ENCODE measurements at places on chromosomes 2 and 18.

- DNase-seq: no peak
Observed at GRCh38 chr2:229340086-229340760, 69.1 kb upstream of the PID1 start.

GRCh38 chr2:7572450-7572849, 655.2 kb downstream of the RNF144A start:
- DNase-seq: no peak

DNA sequence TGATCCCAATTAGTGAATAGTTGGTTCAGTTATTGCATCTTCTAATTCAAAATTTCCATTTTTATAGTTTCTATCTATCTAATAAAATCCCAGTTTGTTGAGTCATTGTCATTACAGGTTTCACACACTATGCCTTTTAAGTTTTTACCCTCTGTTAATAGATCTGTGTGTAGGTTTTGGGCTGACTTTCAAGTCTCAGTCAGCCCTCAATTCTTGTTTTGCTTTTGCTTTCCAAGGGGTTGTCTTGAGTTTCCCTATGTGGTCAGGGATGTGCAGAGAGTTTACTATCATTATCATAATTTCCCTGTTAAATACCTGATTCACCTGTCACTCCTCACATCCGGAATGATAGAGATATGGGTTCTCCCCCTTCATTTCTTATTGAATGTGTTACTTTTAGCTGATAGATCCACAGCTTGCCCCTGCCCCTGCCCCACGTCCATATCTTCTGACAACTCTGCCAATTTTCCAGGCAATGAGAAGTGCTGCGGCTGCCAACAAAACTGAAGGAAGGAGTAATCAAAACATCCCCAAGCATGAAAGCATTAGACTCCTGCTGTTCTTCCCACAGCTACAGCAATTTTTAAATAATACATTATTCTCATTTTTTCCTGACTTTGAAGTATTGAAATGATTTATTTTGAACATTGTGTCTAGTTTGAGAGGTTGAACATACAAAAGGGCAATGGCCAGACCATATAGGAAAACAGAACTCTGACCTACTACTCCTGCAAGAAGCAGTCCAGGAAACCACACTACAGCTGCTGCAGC, 1064.8 kb downstream of the SUCLG1 start:
- no peak for DNase-seq

DNA sequence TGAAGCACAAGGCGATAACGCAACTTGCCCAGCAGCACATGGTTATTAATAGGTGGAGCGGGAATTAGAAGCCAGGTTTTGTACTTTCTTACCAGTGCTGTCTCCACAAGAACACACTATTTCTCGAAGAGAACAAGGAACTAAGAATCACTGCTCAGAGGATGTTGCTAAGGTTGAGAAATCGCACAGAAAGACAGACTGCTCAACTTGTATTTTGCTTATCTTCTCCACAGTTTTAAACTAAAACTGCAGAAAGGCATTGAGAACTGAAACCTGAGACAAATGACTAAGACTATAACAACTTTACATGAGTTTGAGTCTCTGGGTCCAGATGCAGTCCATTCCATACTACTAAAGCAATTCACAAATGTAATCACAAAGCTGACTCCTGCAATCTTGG, 6.2 kb downstream of the PRKD3 start:
- no peak for DNase-seq

DNA sequence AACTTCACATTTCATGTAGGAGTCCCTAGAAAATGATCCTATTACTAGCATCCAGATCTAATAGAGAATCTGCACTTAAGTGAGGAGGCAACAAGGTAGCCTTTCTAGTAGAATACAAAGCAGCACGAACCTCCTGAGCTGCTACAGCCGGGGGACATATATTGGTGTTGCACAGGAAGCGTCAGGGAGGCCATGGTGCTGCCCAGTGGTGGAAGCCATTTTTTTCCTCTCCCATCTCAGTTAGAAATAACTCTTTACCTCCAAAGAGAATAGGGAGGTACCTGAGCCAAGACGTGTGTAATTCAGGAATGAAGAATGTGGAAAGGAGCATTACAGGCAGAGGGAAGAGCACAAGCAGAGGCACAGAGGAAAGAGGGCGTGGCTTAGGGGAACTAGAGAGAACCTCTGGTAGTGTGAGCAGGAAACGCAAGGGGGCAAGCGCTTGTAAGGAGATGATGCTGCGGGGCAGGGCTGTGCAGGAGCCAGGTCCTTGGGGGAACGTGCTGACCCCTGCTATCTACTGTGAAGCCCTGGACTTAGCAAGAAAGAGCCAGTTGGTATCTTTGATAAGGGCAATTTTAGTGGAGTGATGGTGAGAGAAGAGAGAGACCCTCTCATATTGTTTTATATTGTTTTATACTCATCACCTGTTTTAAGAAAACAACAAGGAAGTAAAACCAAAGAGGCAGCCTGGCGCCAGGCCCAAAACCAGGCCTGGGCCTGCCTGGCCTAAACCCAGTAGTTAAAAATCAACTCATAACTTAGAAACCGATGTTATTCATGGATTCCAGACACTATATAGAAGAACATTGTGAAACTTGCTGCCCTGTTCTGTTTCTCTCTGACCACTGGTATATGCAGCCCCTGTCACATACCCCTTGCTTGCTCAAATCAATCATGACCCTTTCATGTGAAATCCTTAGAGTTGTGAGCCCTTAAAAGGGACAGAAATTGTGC, 50.0 kb upstream of the TTC39C start:
- DNase-seq: no peak

- peak; percentile 55 for DNase-seq
Observed at GRCh38 chr18:49447810-49448745, 12.4 kb downstream of the DYM start.

- DNase-seq: no peak
Observed at GRCh38 chr2:174688079-174688478, 76.2 kb downstream of the CHRNA1 start.

DNA sequence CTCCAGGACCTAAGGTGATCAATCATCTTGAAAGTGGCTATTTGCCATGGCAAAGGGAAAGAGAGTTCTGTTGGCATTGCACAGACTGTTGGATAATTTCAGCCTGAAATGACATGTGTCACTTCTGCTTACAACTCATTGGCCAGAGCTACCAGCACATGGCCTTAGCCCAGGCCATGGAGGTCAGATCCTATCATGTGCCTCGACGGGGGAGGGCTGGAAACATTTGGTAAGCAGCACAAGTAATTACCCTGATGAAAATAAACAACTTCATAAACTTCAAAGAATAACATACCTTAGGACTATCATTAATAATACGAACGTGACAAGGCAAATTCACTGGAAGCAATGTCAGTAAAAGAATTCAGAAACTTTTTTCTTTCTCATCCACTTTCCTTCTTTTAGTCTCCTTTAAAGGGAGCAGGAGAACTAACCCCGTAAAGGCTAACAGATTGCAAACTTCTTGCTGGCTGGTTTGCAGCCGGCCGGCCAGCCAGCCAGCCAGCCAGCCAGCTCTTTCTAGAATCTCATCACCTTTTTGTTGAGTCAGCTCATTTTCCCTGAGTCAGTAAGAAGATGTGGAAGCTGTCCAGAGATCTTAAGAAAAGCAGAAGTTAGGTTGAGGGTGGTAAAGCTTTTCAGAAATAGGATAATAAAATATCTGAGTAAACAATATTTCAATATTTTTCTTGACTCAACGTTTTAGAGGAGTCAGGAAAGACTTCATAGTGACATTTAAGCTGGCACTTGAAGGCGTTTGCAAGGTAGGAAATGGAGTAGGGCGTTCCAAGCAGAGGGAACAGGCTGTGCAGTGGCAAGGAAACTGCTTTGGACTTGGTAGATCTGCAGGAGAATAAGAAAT, 31.9 kb downstream of the CNRIP1 start:
- no peak for DNase-seq

- no peak for DNase-seq
Observed at GRCh38 chr18:22871809-22872525, 61.2 kb upstream of the RBBP8 start.

GRCh38 chr2:101729521-101730190, 32.1 kb downstream of the MAP4K4 start:
- no peak for DNase-seq

GRCh38 chr18:8843005-8843404, 137.6 kb downstream of the MTCL1 start:
- no peak for DNase-seq

DNA sequence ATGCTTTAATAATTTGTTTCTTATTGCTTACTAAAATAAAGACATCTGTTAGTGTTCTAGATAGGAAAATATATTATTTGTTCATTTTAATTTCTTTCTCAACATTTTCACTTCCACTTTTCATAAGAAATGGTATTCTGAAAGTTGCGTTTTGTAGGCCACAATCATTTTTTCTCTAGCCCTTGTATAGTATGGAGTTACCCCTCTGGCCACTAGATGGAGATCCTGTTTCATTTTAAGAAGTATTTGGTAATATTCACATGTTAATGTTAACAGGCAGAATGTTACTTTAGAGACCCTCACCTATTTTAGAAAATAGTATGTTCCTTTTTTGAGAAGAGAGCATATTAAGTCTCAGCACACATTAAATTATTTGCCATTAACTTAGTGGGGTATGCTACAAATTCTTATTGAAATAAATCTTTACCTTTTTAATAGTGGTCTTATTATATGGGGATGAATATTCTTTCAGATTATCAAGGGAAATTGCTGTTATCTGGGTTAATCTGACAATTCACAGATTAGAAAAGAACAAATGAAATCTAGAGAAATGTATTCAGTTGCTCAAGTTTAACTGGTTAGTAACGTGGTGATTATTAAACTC, 73.9 kb upstream of the TTC27 start:
- no peak for DNase-seq

DNA sequence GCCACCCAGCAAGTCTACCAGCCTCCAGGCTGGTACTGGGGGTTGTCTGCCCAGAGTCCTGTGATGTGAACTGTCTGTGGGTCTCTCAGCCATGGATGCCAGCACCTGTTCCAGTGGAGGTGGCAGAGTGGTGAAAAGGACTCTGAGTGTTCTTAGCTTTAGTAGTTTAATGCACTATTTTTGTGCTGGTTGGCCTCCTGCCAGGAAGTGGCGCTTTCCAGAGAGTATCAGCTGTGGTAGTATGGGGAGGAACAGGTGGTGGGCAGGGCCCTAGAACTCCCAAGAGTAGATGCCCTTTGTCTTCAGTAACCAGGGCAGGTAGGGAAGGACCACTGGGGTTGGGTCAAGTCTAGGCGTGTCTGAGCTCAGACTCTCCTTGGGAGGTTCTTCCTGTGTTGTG, 356.7 kb downstream of the STK39 start:
- no peak for DNase-seq

DNA sequence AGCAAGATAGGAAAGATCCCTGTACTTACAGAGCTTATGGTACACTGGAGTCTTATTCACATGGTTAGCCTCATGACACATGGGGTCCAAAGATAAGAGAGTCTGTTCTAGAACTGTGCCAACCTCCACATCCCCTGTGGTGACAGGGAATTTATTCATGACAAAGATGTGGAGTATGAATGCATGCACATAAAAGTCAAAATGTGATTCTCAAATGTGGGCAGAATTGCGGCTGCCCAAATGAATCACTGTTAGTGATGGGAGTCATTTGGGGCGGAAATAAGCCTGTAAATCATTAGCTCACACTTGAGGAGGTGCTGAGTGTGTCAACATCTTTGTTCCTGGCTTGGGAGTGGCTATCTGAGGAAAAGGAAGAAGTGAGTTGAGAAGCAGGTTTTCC, 560.6 kb downstream of the SLC4A3 start:
- no peak for DNase-seq

GRCh38 chr2:195561116-195561921, 95.7 kb upstream of the SLC39A10 start:
- no peak for DNase-seq

- DNase-seq: no peak
Observed at GRCh38 chr2:231717281-231718171, 9.2 kb downstream of the PTMA start.

- DNase-seq: peak; percentile 84
Observed at GRCh38 chr2:219352448-219353023, 20.0 kb upstream of the RESP18 start.

DNA sequence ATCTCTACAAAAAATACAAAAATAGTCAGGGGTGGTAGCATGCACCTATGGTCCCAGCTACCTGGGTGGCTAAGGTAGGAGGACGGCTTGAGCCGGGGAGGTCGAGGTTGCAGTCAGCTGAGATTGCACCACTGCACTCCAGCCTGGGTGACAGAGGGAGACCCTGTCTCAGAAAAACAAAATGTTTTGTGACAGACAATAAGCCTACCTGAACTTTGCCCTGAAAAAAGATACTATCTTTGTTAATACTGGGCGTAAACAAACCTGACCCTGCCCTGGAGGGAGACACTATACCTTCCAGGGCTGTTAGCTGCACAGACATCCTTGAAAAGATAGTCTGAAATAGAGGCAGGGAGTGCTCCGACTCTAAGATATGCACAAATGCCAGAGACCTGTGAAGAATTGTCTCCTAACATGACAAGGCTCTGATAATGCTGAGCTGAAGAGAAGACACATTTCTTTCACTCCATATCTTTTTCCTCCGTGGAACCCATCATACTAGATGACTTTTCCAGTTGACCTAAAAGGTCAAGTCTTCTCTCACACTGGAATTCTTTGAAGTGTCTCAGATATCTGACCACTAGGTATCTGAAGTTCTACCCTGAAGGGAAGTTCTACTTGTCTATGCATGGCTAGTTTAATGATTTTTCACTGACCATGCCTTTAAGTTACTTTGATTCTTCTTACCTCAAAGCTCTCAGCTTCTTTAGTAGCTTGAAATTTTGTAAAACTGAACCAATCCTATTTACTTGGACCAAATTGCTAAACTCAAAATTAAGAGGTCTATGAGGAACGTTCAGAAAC, 20.9 kb upstream of the HK2 start:
- DNase-seq: no peak

DNA sequence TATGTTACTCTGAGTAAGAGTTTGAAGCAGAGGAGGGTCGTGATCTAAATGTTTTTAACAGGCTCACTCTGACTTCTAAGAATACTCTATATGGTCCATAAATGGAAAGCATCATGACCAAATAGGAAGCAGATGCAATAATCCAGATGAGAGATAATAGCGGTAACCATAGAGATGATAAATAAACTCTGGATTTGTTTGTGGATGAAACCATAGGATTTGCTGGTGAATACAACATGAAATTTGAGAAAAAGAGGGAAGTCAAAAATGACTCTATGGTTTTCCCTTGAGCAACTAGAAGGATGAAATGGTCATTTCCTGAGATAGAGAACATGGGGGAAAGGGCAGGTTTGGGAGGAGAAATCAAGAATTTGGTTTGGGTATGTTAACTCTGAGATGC, 3.9 kb downstream of the HEATR5B start:
- DNase-seq: no peak

- no peak for DNase-seq
Observed at GRCh38 chr2:47303341-47304148, 99.4 kb upstream of the MSH2 start.

- DNase-seq: no peak
Observed at GRCh38 chr18:11909591-11910026, 1.5 kb upstream of the MPPE1 start.

DNA sequence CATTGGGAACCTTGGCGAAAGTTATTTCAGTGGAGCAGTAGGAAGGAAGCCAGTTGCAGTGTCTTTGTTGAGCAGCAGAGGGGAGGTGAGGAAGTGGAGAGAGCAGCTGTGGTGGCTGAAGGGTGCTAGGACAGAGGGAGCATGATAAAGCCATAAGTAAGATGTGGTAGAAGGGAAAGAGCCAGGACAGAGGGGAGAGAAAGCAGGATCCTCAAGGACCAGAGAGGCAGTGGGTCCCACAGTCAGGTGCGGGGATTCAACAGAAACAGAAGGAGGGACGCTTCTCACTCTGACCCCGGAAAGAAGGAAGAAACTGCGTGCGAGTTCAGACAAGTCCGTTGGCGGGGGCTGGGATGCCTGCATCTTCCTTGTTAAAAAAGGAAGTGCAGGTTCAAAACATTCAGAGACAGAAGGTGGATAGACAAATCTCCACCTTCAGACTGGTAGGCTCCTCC, at the start of gene CXCR2:
Gene CXCR2 (plus strand): TSS at position 403 of the 455 bp plus-strand sequence. CDS start 8,774 bp downstream, outside the sequence.
- no peak for DNase-seq

- peak; percentile 69 for DNase-seq
Observed at GRCh38 chr2:42568401-42569115, at the start of gene MTA3. MTA3 (plus strand) TSS chr2:42568632; CDS start chr2:42568746, 114 bp downstream.
